ENCODE measurements at places on chromosomes 1 and 21.

GRCh38 chr1:172917972-172918371 is 132.8 kb downstream of the TNFSF18 start:
- no peak for DNase-seq

DNA sequence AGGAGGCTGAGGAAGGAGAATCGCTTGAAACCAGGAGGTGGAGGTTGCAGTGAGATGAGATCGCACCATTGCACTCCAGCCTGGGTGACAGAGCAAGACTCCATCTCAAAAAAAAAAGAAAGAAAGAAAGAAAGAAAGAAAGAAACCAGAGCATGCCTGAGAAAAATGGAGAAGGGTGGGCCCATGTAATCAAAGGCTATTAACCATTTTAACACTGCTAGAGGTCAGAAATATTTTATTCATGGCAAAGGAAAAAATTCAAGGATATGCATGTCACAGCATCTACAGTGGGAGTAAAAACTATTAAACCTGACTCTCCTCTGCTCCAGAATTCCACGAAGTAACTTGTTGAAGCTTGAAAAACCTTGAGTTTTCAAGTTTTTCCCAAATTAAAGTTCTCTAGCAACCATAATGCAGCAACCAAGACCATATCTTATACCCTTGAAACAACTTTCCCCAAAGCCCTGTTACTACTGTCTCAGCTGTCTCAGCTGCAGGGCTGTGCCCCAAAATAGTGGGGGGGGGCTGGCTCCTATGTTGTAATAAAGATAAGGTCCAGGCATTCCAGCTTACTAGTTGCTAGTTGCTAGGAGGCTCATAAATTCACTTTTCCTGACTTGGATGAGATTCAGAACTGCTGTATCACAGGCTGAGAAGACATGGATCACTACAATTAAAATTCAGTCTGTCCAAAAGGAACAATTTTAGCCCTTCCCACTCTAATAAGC is 112.9 kb upstream of the SOD1 start:
- DNase-seq, result no peak

DNA sequence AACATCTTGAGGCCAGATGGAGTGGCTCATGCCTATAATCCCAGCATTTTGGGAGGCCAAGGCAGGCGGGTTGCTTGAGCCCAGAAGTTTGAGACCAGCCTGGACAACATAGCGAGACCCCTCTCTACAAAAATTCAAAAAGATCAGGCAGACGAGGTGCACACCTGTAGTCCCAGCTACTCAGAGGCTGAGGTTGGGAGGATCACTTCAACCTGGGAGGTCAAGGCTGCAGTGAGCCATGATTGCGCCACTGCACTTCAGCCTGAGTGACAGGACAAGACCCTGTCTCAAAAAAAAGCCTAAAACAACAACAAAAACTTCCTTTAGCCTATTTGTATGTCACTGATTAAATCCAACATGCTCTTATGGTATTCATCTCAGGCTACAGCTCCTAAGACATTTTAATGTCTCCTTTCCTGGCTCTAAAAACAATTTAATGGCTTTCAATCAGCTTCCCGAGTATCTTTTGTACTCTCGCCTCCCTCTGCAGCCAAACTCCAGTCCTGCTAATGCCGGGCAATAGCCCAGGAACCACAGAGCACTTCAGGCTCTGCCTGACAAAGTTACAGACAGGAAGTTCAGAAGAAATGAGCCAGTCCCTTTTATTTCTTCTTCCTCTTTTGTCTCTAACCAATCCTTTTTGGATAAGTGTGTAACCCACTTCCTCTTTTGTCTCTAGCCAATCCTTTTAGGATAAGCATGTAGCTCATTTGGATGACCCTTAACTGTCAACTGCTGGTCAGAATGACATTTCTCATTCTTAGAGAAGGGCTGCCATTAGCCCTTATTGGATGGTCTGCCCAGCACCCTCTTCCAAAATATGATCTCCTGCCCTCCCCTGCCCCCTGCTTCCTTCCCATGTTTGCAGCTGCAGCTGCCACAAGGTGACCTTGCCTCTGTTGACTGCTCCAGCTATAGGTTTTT is 6.6 kb upstream of the DOP1B start:
- no peak for DNase-seq

DNA sequence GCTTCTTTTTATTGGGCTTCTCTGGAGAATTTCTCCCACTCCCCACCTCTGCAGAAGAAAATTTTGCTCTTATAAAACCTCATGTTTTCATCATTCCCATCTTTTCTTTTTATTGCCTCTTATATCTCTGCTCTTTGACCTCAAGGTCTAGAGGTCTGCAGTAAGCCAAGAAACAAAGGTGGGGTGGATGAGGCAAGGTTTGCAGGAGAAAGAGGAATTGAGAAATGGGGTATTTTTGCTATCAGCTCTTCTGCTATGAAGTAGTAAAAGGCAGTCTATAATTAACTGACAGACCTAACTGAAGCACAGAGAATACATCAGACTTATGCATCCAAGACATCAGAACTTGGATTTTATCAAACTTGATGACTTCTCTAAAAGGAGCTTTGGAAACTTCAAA is 22.9 kb downstream of the SYT11 start:
- DNase-seq, result no peak

GRCh38 chr1:174391716-174392115 is 56.0 kb upstream of the GPR52 start:
- no peak for DNase-seq

DNA sequence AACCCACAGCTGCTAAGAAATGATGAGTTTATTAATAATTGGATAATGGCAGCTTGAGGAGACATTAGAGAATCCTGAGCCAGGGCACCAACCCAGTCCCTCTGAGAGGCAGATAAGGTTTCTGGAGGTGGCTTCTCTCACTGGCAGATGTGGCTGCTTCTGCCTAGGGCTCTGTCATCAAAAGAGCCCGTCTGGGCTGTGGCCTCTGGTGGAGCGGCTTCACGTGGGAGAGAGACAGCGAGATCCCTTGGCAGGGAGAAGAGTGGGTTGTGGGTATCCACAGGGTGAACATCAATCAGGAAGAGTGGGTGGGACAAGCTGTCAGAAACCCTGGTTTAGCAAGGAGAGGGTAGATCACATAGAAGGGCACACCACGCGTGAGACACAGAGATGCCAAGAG is 30.0 kb downstream of the VWA5B1 start:
- no peak for DNase-seq

DNA sequence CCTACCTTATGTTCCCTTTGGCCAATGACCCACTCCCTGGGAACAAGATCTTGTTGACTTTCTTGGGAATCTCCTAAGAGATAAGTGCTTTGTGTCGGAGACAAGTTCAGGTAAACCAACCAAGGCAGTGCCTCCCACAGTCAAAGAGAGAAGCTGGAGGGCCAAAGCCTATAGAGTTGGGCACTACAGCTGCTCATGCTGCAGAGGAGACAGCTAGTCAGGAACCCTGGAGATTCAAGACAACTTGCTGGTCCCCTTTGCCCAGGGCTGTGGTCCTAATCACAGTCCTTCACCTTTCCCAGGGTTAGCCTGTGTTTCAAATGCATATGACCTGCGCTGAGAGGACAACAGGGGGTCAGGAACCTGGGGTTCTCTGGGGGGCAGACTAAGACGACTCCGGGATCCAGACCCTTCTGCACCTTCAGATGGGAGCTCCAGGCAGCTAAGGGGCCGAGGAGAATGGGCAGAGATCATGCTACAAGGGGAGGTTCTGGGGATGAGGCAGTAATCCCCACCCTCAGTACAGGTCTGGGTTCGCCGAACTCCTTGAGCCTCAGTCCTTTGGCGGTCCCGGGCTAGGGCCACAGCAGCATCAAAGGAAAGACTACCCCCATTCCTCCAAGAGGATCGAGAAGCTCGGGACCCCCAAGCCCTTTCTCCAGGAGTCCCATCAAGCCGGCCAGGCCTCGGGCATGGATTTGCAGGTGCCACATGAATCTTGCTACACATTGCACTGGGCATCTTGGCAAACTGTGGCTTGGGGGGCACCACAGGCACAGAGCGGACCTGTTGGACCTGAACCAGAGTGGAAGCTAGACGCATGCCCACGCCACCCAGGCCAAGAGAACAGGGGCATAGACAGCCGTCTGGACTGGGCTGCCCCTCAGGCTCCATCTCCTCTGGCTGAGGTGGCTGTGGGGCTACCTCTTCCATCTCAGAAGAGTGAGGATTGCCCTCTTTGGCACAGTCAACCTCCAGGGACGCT is 2.0 kb upstream of the USF1 start:
- DNase-seq, result no peak

GRCh38 chr1:174775621-174776020 is 224.1 kb upstream of the CACYBP start:
- DNase-seq, result no peak

DNA sequence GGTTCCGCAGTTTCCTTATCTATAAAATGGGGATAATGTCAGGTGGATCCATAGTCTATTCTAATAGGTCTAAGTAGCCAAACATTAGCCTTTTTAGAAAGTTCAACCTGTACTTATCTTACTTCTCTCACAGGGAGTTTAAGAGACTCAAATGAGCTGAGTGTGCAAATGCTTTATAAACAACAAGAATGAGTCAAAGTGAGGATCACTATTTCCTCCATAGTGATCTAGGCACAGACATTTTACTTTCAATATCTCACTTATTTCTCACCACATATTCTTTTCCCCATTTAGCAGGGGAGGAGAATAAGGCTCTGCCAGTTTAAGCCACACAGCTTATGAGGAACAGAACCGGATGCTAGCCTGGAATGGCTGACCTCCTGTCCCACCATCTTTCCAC is 92.1 kb upstream of the LMO4 start:
- DNase-seq, result no peak

- no peak for DNase-seq
Measured at GRCh38 chr1:179043907-179044306, 18.2 kb downstream of the FAM20B start.

DNA sequence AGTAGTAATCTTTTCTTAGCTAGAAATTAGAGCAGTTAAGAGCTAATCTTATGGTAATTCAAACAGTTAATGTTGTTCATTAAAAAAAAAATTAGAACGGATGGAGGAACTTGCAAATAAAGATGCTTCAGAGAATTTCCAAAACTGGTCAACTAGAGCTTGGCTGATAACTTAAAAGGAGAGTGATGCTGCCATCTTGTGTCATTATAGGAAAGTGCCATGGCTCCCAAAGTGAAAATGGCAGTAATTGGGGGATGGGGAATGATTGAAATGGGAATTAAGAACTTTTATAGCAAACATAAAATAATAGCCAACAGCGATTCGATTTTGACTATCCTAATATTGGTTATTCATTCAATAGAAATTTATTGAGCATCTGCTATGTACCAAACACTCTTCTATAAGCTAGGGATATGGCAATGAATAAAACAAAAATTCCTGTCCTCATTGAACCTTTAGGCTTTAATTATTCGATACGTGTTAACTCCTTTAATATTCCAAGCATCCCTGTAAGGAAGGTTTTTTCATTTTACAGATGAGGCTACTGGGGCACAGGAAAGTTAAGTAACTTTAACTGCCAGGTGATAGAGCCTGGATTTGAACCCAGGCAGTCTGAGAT is 5.7 kb upstream of the PLPP3 start:
- DNase-seq, result no peak

DNA sequence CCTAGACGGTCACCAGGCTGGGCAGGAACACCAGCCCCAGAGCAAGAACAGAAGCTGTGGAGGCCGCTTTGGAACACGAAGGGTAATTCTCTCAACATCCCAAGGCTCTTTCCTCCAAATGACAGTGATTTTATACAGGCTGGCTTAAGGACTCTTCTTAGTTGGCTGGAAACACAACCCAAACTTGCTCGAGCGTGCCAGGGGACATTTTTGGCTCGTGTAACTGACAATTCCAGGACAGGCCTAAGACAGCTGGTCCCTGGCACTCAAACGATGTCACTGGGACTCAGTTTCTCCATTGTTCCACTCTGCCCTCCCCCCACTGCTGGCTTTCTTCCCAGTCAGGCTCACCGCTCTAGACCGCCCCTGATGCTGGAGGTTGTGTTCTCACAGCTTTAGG is 164.7 kb downstream of the NPHP4 start:
- no peak for DNase-seq

- DNase-seq, result no peak
Measured at GRCh38 chr21:42404539-42404938, 837 bp downstream of the UBASH3A start.

DNA sequence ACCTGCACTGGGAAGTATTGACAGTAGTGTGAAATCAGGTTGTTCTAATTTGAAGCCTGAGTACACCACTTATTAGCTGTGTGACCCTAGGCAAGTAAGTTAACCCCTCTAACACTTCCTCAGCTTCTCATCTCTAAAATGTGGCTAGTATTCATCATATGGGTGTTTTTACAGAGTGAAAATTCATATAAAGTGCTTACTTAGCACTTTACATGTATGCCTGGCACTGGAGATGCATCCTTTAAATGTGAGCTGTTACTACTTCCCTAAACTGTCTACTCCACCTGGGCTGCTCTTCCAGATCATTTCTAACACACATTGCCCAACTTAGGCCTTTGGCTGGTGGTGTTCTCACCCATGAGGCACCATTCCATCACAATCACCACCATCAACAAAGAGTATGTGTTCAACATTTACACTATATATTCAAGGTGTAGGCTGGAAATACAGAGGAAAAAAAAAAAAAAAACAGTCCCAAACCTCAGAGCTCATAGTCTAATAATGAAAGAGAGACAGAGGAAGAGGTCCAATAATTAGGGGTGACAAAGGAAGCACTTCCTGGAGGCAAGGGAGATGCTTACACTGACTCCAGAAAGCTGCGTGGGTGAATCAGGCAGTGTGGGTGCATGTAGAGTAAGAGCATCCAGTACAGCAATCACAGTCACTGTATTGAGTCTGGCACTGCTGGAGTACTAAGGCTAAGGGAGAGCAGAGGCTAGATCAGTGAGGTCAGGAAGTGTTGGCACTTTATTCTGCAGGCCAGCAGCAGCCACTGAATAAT is 3.6 kb downstream of the STX6 start:
- no peak for DNase-seq

DNA sequence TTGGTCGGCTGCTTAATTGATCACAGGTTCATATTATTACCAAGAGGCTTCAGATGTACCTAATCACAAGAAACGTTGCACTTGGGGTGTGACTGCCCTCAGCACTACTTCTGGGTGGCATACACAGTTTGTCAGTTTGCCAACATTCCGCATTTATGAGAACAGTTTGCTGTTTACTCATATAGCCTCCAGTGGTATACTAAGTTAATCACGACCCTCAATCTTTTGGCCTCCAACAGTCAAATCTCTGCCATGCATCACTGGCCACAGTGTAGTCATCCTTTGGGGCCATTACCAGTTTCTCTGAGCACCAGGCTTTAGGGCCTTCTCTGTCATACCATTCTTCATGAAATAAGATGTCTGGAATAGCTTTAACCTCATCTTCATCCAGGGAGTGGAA is 62.8 kb upstream of the BCL9 start:
- DNase-seq, result no peak

DNA sequence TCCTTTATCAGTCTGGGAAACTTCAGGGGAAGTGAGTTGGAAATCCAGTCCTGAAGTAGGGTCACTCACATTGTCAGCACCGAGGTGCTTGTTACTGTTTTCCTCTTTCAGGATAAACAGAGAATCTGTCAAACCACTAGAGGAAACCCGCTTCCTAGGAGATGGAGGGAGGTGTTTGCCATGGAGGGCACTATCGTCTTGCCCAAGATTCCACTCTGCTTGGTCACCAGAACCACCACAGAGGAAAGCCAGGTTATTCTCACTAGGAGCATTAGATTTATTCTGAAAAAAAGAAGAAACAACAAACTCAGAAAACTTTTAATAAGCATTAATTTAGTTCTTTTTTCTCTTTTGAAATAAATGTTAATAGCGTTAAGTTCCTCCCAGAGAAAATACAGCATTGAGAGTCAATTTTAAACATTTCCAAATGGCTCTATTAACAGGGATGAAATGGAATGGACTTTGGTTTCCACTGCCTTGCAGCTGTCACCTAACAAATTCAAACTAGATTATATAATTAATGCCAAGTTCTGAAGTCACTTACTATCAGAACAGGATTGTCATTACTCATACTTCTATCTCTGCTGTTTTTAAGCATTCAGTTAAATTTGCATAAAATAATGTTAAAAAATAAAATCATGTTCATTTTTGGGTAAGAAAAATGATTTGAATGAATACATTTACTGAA is 242.8 kb downstream of the CRB1 start:
- DNase-seq, result no peak
